ENCODE measurements at places on chromosomes 16 and 17.

DNA sequence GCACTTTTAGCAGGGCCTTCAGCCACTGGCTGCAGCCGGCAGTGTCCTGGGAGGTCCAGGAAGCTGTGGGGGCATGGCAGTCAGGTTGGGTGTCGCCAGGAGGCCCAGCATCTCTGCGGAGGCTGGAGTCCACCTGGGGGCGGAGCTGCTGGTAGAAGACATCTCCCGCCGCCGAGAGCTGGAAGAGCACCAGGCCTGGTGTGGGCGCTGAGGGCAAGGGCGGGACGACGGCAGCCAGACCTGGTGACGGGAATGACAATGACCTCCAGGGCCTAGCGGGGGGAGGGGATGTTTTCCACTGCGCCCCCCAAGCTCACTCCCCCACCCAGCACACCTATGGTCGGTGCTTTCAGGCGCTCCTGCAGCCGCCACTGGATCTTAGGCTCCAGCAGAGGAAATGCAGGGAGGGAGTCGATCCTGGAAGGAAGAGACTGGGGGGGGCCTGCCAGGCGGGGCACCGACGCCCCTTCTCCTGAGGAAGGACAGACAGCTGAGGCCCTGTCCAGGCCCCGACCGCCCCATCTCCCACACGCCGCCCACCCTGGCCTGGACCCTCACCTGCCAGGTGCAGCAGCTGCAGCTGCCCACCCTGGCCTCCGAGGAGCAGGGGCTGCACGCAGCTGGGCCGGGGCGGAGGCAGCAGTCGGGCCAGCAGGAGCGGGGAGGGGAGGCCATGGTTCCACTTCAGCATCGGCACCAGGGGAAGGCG lies 7.1 kb downstream of the TAF1C start:
- peak; percentile 48 for DNase-seq

DNA sequence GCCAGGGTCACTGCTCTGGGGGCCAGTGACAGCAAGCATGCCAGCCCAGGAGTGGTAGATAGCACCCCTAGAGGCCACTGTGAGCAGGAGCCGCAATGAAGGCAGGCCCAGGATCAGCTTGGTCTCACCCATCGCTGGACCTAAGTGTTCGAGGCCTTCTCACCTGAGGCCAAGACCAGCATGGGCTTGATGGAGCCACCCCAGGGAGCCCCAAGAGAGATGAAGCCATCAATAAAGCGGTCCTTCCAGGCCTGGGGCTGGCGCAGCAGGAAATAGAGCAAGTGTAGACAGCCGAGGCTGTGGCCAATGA lies 1.8 kb downstream of the LCAT start:
- no peak for DNase-seq

DNA sequence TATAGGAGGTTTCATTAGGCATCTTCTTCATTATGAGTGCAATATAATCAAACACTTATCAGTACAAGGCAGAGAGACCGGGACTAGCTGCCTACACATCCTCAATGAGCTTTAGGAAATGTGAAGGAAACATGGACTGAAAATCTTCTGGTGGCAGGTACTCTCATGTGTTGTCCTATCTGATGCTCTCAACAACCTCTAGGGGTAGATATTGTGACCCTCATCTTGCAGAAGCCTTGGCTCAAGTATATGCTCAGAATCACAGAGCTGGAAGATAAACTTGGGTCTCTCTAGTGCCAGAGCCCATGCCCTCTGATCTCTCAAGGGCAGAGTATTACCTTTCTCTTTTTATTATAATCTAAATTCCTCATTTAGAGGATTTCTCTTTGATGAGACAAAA lies 181.6 kb upstream of the C17orf78 start:
- DNase-seq: no peak

GRCh38 chr16:46949241-46949892 lies 24.1 kb downstream of the DNAJA2 start:
- no peak for DNase-seq

GRCh38 chr17:79185671-79186070 lies 111.0 kb downstream of the ENGASE start:
- peak; percentile 23 for DNase-seq

DNA sequence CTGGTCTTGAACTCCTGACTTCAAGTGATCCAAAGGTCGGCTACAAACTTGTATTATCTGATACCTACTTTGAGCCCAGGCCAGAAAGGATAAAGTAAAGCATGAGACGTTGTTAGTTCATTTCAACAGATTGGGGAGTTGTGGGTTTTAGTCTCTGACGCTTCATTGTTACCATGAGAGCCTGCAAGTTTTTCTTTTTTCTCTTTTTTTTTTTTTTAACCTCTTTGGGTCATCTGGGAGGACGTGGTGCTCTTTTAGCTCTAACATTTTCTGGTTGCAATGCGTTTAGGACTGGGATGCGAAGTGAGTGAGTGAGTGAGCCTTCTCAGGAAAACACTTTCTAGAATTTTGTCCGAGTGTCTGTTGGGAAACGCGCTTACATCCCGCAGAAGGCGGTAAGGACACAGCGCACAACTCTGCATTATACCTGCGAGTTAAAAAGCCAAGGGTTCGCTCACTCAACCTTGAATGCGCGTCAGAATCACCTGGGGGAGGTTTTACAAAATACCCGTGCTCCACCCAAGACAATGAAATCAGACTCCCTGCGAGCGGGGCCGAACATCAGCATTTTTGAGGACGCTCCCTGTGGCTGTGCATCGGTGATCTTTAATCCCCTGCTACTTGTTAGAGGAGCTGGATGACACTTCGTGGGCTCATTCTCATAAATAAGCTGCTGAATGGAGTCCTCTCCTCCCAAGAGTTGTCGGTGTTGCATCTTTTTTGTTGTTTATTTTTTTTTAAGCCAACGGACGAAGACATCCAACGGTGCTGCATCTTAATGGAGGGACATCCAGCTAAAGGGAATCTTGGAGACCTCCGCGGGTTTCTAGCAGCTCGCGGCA lies 629 bp upstream of the RNF135 start:
- no peak for DNase-seq

DNA sequence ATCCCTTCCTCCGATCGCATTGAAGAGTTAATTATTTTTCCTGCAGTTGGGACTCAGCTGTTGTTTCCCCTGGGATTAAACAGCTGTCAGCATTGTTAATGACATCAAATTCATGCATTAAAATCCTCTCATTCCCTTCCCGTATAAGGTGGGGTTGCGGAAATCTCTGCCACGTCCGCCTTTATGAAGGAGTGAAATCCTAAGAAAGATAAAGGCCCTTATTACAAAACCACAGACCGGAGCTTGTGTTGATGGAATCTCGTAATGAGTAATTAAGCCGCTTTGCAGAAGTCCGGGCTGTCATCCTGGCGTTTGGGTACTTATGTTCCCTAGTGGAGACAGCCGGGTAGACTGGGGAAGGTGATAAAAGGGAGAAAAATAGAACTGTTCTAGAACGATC lies 627.6 kb downstream of the MAF start:
- no peak for DNase-seq
